A549 treated with dexamethasone at 1 μM for 4 hours (cell line): ENCODE measurements at places on chromosomes 6 and 20. TPM values are rescaled to one million over a fixed set of nuclear protein-coding genes. Genes with fewer than 3 reads are reported as not detected.

Gene ATP6V1G2
- 0.42 to 0.88 TPM (median 0.78 TPM) in 5 replicates for total RNA-seq

Gene CCDC170
- total RNA-seq = 0.02 to 0.11 TPM (median 0.07 TPM) in 5 replicates

Gene CST1
- 1.1 to 2.5 TPM (median 1.4 TPM) in 5 replicates for total RNA-seq

Gene METTL24
- not detected in 5 replicates for total RNA-seq

Gene BMP2
- total RNA-seq = 0.18 to 0.41 TPM (median 0.26 TPM) in 5 replicates

Gene VIP
- total RNA-seq = not detected in 5 replicates

Gene BMP6
- total RNA-seq = 14.8 to 21.1 TPM (median 19.0 TPM) in 5 replicates

Gene PACSIN1
- 0.06 to 0.11 TPM (median 0.06 TPM) in 5 replicates for total RNA-seq

Gene OSER1
- total RNA-seq = 46.9 to 52.5 TPM (median 50.1 TPM) in 5 replicates

Gene RBBP8NL
- 1.0 to 2.1 TPM (median 1.2 TPM) in 5 replicates for total RNA-seq

Gene GDAP1L1
- 0.06 to 0.07 TPM in 2 of 5 replicates, not detected in the others for total RNA-seq

Gene SRSF12
- total RNA-seq = 1.8 to 2.9 TPM (median 2.2 TPM) in 5 replicates

Gene ECT2L
- total RNA-seq = not detected in 5 replicates

Gene DNAH8
- total RNA-seq = not detected in 5 replicates
